Stimulated activated CD8-positive, alpha-beta memory T cell treated with anti-CD3 and anti-CD28 coated beads, Interleukin-7, amount 100 ng/mL, for 1 hour (primary cell): ENCODE measurements at places on chromosomes 5 and 9.

DNA sequence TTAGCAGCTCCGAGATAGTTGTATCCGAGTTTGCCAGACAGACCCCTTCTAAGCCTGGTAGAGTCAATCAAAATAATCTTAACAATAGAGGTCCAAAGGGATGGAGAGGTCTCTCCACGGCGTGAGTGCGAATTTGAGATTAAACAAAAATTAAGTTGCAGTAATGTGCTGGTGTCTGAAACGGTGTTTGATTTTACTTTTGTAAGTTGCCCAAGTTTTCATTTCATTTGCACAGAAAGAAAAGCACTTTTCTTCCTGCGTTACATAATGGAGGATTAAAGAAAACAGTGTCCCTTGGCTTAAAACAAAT, 1.2 kb downstream of the IRX1 start:
- no peak for DNase-seq

GRCh38 chr9:107539427-107540163, 50.0 kb upstream of the KLF4 start:
- DNase-seq, result no peak

DNA sequence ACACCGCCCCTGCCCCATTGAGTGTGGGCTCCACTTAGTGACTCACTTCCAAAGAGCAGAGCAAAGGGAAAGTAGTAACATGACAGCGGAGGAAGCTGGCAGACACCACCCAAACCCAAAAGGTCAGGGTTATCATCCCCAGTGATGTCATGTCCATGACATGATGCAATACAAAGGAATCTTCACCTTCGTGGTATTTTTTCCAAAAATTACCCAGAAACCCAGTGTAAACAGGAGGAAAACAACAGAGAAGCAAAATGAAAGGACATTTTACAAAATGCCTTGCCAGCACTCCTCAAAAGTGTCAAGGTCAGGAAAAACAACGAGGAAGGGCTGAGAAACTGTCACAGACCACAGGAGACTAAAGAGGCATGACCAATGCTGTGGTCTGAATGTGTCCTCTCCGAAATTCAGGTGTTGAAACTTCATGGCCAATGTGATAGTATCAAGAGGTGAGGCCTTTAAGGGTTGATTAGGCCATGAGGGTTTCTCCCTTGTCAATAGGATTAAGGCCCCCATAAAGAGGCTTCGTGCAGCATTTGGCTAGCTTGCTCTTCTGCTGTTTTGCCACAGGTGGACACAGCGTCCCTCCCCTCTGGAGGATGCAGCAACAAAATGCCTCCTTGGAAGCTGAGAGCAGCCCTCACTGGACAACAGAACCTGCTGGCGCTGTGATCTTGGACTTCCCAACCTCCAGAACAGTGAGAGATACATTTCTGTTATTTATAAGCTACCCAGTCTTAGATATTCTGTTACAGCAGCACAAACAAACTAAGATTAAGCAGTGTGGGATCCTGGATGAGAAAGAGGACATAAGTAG, 30.5 kb upstream of the MED10 start:
- no peak for DNase-seq

- no peak for DNase-seq
Measured at GRCh38 chr5:37954561-37954960, 114.7 kb upstream of the GDNF start.

GRCh38 chr9:77455312-77455927, 192.7 kb downstream of the GNA14 start:
- DNase-seq, result no peak

DNA sequence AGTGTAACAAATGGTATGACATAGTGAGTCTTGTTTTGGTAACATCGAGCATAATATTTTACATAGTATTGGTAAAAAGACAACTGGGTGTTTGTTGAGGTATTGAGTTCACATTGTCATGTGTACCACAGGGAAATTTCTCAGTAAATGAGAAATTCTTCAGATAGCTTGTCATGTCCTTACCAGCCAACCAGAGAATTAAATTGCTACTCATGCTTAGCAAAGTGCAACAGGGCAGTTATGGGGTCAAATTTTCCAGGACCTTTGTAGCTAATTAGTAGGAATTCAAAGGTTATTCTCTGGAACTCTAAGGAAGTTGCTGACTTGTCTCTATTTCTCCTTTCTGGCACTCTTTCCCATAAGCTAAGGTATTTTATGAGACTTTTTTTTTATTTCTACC, 595.7 kb downstream of the EFNA5 start:
- no peak for DNase-seq

DNA sequence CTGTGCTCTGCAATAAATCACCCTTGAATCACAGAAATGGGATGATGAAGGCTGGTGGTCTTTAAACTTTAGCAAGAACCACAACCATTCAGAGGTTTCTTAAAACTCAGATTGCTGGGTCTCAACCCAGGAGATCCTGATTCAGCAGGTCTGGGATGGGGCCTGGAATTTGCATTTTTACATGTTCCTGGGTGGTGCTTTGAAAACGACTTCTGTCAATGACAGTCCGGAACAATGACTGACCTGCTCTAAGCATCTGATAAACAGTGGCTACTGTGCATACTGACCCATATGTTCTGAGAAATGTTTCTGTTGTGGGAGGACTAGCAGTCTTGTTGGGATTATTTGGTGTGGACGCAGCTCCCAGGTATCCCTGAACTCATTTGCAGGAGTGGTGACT, 92.7 kb downstream of the GADD45G start:
- no peak for DNase-seq

DNA sequence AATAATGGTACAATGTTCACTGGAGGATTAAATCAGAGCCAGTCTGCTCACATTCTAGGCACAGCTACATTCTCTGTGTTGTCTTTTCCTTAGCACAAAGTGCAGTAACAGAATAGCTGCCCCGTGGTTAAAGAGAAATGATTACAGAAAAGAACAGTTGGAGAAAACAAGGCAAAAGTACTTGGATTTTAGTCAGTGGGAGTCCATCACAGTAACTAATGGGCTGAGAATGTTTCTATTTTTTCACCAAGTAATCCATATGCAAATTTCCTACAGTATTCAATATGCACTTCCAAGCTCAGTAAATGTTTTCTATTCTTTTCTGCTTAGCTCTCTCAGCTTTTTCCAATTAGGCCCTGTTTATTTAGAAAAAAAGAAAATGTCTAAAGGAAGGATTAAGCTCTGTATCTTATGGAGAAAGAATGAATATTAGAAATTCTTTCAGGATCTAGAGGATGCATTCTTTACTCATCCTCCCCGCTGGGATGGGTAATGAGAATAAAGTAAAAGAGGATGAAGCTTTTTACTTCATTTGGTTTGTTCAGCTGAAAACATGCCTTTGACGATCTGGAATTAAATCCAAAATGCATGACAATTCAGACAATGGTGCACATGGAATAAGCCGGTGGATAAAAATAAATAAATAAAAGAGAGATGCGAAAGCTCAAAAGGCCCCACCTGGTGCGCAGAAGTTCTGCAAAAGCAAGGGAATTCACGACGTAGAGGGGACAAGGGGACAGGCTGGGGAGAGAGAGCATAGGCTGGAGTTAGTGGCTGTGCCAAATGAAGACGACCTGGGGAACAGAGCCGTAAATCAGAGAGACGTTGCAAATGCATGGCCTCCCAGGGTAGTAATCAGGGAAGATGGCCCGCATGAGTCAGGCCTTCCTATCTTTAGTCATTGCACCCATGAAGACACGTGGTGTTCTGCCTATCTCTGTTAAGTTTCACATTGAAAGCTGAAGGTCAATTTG, 345.2 kb downstream of the GLIS3 start:
- no peak for DNase-seq

DNA sequence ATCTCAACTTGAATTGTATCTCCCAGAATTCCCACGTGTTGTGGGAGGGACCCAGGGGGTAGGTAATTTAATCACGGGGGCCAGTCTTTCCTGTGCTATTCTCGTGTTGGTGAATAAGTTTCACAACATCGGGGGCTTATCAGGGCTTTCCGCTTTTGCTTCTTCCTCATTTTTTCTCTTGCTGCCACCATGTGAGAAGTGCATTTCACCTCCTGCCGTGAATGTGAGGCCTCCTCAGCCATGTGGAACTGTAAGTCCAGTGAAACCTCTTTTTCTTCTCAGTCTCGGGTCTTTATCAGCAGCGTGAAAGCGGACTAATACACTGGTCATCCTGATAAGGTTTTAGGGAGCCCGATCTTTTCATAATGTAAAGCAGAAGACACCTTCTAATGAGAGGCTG, 687.0 kb upstream of the FTMT start:
- no peak for DNase-seq

DNA sequence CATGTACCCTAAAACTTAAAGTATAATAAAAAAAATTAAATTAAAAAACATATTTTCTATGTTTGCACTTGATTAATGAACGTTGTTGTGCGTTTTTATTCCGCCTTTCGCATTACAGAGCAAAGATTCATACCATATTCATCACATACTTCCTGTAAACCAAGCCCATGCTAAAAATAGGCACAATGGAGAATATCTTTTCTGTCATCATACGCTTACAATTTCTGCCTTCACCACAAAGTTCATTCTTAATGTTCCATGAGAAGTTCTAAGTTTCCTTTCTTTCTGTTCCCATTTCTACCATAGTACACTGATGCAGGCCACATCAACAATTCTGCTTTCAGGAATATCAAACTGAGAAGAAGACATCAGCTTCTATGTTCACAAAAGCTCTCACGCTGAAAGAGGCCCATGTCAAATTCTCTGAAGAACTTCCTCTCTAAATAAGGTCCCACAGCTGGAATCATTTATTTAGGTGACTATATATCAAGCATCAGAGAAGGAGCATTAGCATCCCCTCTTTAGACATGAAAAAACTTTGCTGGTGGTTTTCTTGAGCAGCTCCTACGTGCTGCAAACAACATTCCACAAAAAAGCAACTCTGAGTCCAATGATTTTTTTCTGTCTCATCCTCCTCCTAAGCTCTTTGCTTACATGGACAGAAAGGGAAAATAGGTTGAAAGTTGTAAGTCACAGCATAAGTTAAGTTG, 456.4 kb downstream of the CDH10 start:
- no peak for DNase-seq
